Ascending aorta (tissue), 2 donors: ENCODE measurements at places on chromosomes 16 and 17. TPM values are rescaled to one million over a fixed set of nuclear protein-coding genes. Genes with fewer than 3 reads are reported as not detected.

- H3K4me3 ChIP-seq = no peak overlapping the region
- H3K27me3 ChIP-seq = no peaks in the 10 kb centered on the region
- peaks cover 30% of the 10 kb centered on the region for H3K4me1 ChIP-seq
- no peaks in the 10 kb centered on the region for H3K36me3 ChIP-seq
- peak; percentile 47 for DNase-seq
- H3K27ac ChIP-seq = peak overlapping the region; percentile 83
Observed at GRCh38 chr17:77778636-77779489, 179.6 kb upstream of the TNRC6C start.

GRCh38 chr17:14918540-14918939 is 346.6 kb downstream of the PMP22 start:
- no peaks in the 10 kb centered on the region for H3K36me3 ChIP-seq
- no peak for DNase-seq

- no peak for DNase-seq
- no peak overlapping the region for H3K27ac ChIP-seq
- no peak overlapping the region for H3K4me3 ChIP-seq
- no peaks in the 10 kb centered on the region for H3K27me3 ChIP-seq
- H3K4me1 ChIP-seq = no peaks in the 10 kb centered on the region
Observed at GRCh38 chr16:23434380-23434779, 18.6 kb downstream of the COG7 start.

Gene KRT9
- not detected for total RNA-seq

Gene SCRN2
- 126 TPM for total RNA-seq
